Mucosa of descending colon (tissue), 3 donors: ENCODE measurements at places on chromosomes 1 and 21. TPM values are rescaled to one million over a fixed set of nuclear protein-coding genes. Genes with fewer than 3 reads are reported as not detected.

GBP2 gene
- total RNA-seq, result 68.9 TPM

S100A14 gene
- 325 TPM for total RNA-seq

PIK3R3 gene
- total RNA-seq, result 15.6 TPM

C1QA gene
- total RNA-seq, result 30.1 TPM

CLCA4 gene
- total RNA-seq, result 2,522 TPM

MCOLN3 gene
- 2.2 TPM for total RNA-seq

PGD gene
- total RNA-seq, result 61.3 TPM

DNA sequence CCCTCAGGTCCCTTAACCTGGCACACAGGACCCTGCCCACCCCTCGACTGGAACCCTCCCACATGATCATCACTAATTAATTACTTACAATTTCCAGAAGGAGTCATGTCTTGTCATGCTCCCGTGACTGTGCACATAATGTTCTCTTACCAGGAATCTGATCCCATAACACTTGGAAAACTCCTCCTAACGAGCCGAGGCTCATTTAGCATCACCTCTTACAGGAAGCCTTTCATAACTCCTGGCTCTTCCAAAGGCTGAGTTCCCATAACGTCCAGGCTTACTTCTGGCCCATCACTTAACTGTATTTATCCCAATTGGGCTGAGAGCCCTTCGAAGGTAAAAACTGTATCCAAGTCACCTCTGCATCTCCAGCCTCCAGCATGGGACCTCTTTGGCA lies 147.9 kb upstream of the JUN start:
- no peak for DNase-seq

- no peak for DNase-seq
These were observed 212.4 kb downstream of the GPATCH2 start for GRCh38 chr1:217418269-217419193.

DNA sequence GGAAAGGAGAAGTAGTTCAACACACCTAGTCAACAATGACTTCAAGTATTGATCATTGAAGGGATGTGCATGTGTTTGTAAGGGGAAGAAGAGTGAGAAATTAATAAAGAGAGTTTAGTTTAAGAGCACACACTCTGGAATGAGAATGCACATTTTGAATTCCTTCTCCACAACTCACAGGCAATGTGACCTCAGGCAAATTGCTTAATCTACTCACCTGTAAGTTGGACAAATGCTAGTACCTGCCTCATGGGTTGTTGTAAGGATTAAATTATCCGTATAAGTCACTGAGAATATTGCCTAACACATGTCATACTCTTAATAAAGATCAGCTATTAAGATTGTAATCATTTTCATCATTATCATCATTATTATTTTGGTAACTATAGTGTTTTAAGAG lies 204.0 kb upstream of the NFIA start:
- DNase-seq, result no peak

- DNase-seq, result no peak
These were observed 577.2 kb upstream of the ZRANB2 start for GRCh38 chr1:71657891-71658679.

GRCh38 chr1:67717876-67718275 lies 32.9 kb downstream of the GADD45A start:
- peak; percentile 40 for DNase-seq

- DNase-seq, result no peak
These were observed 47.5 kb upstream of the FOXO6 start for GRCh38 chr1:41313661-41314131.

- no peak for DNase-seq
These were observed 52.6 kb downstream of the PRDM16 start for GRCh38 chr1:3121401-3122210.

DNA sequence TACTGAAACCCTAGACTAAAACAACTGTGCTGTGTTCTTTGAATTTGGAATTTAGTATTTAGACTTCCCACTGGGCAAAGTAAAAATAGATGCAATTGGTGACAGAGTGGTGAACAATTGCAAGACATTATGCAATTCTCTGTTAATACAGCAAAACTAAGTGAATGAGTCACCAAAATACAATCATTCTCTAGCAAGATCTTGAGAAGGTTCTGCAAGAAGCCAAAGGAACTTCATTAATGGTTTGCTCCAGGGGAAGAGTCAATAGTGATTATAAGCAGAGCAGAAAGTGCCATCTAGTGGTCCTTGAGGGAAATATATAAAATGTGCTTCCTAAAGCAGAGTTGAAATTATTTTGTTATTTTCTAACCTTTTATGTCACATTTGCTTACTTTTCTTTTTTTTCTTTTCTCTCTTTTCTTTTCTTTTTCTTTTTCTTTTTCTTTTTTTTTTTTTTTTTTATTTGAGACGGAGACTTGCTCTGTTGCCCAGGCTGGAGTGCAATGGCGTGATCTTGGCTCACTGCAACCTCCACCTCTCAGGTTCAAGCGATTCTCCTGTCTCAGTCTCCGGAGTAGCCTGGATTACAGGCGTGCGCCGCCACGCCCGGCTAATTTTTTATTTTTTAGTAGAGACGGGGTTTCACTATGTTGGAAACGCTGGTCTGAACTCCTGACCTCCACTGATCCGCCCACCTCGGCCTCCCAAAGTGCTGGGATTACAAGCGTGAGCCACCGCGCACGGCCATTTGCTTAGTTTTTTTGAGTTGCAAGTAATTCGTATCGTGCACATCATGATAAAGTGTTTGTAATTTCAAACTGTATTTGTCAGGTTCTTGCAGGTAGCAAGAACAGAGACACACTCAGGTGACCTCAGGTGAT lies 99.2 kb downstream of the CTH start:
- peak; percentile 8 for DNase-seq

DNA sequence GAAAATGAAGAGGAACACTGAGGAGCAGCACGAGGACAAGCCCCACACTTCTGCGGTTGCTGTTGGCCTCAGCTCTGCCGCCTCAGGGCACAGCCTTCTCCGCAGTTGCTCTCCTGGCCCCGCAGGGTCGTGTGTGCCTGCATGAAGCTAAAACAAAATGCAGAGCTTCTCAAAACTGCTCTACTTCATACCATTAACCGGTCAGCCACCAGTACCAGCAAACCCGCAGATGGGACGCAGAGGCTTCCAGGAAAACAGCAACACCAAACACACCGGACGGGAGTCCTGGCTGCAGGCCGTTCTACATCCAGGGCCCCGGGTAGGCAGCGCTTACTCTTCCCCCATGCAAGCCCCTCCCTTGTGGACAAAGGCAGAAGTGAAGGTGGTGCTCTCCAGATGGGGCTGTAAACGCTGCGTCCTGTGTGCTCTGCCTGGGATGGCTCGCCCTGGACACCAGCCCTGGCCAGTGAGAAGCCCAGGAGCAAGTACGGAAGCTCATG lies 7.1 kb upstream of the C1orf159 start:
- DNase-seq, result peak; percentile 78

GRCh38 chr1:61220536-61220935 lies 138.2 kb downstream of the NFIA start:
- DNase-seq, result no peak

GRCh38 chr1:89262643-89263042 lies 10.0 kb downstream of the GBP5 start:
- no peak for DNase-seq

DNA sequence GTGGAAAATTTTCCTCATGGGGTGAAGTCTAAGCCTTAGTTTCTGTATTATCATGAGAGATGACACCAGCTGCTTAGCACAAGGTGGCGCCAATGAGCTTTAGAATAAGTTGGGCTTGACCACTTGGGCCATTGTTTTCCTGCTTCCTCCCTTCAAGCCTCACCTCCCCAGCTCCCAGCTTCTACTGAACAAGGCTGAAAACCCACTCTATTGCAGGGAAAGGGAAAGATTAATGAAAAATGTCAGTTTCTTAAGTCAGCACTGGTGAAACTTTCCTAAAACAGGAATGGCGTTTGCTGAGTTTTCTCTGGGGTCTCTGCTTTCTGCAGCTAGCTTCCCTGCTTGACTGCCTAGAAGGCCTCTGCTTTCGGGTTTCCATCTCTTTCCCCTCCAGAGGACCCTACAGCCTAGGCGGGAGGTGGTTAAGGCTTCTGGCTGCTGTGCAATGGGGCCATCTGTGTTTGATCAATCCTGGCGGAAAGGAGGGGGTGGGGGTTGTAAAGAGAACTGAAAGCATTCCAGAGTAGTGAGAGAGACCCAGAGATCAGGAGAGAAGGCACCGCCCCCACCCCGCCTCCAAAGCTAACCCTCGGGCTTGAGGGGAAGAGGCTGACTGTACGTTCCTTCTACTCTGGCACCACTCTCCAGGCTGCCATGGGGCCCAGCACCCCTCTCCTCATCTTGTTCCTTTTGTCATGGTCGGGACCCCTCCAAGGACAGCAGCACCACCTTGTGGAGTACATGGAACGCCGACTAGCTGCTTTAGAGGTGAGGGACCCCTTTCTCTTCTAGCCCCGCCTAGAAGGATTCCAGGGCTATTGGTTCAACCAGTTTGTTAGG lies at the start of gene OLFML3:
OLFML3 (plus strand) TSS at position 612 of the 840 bp plus-strand sequence; CDS start at position 655, 43 bp downstream.
- DNase-seq, result peak; percentile 76

DNA sequence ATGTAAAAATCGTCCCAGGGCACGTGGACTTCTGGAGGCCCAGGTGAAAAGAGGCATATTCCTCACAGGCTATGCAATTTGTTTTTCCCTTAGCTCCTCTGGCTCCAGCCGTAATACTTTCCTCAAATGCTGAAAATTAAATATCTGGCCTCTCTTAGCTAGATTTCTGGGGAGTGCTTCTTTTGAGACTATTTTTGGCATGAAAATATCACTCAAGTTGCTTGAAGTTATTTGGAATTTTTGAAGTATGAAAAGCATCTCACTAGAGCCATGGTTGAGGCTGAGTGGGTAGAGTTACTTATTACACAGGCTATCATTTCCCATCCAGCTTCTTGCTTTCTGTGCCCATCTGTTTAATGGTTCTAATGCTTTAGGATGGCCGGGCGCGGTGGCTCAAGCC lies 59.7 kb downstream of the MYOM3 start:
- DNase-seq, result no peak

GRCh38 chr1:242745079-242745478 lies 220.6 kb upstream of the PLD5 start:
- no peak for DNase-seq

DNA sequence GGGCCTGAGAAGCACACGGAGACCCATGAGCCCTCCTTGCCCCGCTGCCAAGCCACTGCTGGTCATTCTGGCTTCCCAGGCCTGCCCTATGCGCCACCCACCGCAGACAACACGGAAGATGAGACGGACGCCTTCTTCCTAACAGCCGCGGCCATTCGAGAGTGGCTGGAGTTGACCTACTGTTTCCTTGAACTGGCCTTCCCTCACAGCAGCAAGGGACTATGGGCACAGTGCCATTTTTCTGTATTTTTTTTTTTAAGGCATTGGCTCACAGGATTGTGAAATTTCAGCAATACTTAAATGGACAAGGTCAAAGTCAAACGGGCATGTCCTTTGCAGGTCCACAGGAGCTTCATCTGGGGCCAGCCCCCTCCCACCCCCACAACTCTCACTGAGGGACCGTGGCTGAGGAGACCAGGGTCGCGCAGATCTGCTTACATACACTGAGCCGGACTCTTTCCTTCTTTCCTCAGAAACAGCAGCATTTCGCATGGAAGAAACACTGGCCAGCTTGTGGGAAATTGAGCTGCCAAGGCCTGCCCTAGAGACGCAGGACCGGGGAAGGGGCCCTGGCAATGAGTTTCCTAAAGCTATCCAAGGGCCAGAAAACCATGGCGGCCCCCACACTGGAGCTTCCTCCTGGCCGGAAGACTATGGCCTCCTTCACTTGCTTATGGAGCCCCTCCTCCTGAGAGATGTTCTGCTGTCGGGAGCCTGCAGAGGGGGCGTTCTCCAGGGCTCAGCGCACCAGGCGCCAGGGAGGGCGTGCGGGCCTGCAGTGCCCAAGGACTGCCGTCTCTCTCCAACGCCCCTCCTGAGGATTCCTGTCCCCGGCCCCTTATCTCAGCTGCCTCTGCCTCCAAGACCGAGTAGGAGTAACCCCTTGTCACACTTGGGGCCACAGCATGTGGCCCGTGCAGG lies 98.9 kb downstream of the PGBD5 start:
- no peak for DNase-seq

DNA sequence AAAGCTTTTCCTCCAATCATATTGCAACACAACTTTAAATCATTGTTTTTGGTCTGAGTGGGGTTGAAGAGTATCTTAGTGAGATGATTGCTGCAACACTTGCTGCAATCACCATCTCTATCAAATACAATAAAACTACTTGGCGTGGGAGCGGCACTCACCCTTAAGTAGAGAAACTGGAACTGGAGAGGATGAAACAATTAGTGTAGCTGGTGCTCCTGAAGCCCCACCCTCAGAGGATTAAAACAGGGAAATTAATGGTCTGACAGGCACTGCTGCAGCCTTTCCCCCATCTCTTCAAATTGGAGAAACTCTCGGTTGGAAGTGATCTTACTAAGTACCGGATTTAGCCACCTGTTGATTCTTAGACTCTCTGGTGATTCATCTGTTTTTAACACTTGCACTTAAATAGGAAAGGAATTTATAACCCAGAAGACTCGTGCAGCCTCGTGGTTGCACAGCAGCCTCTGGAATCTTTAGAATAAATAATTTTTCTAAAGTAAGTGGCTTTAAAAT lies 80.5 kb upstream of the KIF26B start:
- DNase-seq, result no peak

DNA sequence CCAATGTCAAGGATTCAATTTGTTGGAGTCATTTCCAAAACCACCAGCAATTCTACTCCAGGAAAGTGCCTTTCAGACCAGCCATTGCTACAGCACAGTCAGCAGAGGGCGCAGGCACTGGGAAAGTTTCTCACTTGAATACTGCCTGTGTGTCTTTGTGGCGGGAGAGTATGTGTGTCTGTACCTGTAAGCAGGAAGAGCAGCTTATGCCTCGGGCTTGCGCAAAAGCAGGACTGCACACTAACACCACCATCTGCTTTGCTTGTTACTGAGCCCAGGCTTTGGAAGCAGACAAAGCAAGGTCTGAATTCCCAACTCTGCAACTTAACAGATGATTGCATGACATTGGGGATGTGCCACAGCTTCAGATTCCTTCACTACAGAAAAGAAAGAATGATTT lies 7.0 kb upstream of the CTSE start:
- DNase-seq, result peak; percentile 62

GRCh38 chr1:225378880-225379279 lies 49.0 kb downstream of the LBR start:
- DNase-seq, result no peak

DNA sequence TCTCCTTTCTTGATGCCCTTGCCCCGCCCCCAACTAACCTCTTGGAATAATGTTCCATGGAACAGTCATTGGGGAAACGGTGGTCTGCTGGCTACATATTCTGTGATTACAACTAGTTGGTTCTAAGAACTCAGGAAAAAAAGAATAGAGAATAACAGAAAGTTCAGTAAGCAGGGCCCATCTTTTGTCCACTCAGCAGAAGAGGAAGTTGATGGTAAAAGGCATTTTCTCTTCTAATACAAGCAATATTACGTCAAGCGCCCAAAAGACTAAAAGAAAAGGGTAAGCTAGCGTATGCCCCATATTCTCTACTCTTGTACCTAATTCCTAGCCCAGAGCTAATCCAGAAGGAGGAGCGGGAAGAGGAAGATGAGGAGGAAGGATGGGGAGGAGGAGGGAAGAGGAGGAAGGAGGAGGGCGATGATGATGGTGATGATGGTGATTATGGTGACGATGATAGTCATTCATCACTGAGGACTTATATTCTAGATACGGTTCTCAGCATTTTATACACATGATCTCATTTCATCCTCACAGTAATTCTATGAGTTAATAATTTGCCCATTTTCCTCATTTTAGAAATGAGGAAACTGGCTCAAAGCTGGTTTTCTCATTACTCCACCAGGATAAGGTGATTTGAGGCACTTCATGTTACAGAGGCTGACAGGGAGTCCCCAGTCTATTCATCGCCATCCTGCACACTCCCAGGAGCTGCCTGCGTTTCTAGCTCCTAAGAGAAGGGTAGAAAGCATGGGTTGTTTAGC lies 76.6 kb upstream of the EFHD2 start:
- DNase-seq, result no peak

- DNase-seq, result no peak
These were observed 19.3 kb downstream of the TTC39A start for GRCh38 chr1:51310871-51311613.
